Activated effector memory CD4-positive, alpha-beta T cell treated with Interleukin-2 at 50 U/mL for 16 hours (primary cell): ENCODE measurements at places on chromosomes 7 and 10.

DNA sequence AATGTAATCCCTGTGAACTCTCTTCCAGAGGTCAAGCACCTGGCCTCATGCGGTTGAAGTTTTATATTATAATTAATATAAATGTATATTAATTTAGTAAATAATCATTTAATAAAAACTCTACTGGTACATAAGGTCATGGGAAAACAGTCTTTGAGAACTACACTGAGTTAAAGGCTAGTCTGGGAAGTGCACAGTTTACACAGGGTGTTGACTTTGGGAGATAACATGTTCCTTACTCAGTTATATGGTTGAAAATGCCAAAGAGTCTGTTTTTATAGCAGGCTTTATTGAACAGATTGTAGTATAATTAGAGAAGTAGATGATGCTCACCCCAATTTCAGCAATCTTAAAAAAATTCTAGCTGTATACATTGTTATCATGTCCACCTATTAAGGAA lies 735.9 kb downstream of the GATA3 start:
- no peak for DNase-seq

DNA sequence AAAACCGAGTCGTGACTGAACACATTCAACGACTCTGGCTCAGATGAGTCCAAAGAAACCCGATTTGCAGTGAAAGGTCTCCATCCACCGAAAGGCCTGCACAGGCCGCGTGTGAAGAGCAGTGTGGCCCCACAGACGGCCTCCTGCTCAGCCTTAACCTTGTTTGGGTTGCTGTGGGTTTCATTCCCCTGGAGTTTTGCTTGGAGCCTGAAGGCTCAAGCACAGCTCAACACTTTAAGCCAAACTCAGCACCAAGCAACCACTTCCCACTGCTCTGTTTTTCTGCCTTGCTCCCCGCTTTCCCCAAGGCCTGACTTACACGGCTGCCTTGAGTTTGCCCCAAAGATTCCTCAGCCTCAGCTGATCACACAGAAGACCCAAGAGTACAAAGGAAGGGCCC lies 398.2 kb upstream of the NFE2L3 start:
- no peak for DNase-seq

GRCh38 chr7:107480932-107481331 lies 11.1 kb downstream of the GPR22 start:
- no peak for DNase-seq

GRCh38 chr10:116720668-116721546 lies 21.5 kb downstream of the HSPA12A start:
- no peak for DNase-seq

DNA sequence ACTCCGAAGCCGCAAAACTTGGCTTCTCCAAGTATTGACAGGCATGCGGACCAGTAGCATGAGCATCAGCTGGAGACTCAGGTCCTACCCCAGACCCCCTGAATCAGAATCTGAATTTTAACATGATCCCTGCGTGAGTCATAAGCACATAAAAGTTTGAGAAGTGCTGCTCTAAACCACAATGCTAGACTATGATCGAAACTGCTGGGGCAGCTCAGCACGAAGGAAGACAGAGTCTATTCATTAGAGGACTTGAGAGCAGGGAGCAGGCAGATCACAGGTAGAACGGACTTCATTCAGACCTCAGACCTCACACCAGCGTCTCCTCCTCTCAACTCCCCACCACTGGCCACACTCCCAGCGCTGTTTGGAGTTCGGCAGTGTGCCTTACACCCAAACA lies 16.9 kb downstream of the CAMK2G start:
- no peak for DNase-seq

- no peak for DNase-seq
Observed at GRCh38 chr10:121994429-121994941, 5.5 kb downstream of the TACC2 start.

- no peak for DNase-seq
Observed at GRCh38 chr7:18421297-18422002, 74.1 kb upstream of the HDAC9 start.

GRCh38 chr7:116239434-116239833 lies 29.1 kb downstream of the TES start:
- DNase-seq: no peak

GRCh38 chr10:89973326-89973725 lies 271.9 kb downstream of the KIF20B start:
- no peak for DNase-seq

GRCh38 chr10:133161486-133162109 lies 1.6 kb downstream of the KNDC1 start:
- no peak for DNase-seq

DNA sequence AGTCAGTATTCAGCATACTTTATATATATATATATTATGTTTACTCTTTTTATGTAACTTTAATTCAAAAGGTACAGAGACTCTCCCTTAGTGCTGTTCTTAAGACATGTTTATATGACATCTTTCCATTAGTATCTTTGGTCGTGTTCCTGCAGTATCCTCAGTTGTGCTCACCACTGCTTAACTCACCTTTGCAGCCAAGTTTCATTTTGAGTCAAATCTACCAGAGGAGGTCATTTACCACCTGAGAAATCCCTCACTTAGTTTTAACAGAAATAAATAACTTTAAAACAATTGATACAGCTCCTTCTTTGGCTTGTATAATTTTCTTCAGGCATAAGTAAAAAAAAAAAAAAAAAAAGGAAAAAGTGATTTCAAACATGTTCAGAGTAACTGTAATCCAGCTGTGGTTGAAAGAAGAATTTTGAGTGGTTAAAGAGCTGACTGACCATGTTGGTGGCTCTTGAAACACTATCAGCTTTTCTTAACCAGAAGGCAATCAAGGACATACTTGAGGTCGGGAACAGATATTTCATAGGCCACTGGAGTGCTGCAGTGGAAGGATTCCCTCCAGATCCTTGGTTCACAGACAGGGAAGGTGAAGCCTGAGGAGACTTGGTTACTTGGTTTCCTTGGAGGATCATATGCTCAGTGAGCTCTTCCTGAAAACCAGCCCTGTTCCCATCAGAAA lies 116.8 kb downstream of the AUTS2 start:
- DNase-seq: no peak

- DNase-seq: no peak
Observed at GRCh38 chr10:90644165-90644564, 213.7 kb downstream of the HTR7 start.

DNA sequence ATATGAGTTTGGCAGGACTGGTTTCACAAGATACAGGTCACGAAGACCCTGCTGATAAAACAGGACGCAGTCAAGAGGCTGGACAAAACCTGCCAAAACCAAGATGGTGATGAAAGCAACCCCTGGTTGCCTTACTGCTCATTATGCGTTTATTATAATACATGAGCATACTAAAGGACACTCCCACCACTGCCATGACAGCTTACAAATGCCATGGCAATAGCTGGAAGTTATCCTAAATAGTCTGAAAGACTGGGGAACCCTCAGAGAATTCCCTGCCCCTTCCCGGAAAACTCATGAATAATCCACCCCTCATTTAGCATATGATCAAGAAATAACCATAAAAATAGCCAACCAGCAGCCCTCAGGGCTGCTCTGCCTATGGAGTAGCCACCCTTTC lies 73.1 kb downstream of the TEX36 start:
- no peak for DNase-seq

DNA sequence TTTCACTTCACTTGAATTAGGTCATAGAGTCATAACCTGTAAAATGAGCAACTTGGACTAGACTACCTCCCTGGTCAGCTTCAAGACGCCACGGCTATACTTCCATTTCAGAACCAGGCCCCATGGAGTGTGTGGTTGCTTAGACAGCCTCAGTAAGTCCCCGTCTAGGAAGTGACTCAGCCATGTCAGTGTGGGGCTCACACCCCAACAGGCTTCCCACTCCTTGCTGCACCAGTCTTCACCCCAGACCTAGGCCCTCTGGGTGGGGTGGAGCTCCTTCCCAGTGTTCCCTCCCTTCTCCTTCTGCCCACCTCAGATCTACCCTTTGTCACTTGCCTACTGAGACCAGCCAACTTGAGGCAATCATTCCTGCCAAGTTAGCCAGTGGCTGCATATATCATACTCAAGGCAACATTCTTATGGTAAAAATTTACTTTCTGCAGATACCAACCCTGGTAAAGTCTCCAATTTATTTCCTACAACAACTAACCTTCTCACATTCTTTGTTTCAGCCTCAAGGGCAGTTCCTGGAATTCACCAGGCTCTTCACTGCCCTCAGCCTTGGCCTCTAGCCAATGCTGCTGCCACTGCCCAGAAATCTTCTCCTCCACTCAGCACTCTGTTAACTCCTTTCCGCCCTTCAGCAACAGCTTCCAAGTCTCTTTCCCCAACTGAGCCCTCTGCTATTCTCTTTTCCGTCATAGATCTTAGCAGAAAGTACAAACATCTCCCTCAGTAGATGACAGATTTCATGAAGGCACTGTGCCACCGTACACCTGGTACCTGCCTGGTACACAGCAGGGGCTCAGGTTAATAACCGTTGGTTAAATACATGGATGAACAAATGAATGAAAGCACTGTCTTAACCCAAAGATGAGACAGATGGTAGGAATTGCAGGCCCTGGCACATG lies 31.3 kb upstream of the ZNRF2 start:
- no peak for DNase-seq

- DNase-seq: no peak
Observed at GRCh38 chr10:88293073-88293472, 290.0 kb downstream of the RNLS start.

GRCh38 chr10:77251297-77252013 lies 386.2 kb downstream of the KCNMA1 start:
- DNase-seq: no peak

GRCh38 chr7:22771194-22771871 lies 44.3 kb downstream of the IL6 start:
- no peak for DNase-seq

DNA sequence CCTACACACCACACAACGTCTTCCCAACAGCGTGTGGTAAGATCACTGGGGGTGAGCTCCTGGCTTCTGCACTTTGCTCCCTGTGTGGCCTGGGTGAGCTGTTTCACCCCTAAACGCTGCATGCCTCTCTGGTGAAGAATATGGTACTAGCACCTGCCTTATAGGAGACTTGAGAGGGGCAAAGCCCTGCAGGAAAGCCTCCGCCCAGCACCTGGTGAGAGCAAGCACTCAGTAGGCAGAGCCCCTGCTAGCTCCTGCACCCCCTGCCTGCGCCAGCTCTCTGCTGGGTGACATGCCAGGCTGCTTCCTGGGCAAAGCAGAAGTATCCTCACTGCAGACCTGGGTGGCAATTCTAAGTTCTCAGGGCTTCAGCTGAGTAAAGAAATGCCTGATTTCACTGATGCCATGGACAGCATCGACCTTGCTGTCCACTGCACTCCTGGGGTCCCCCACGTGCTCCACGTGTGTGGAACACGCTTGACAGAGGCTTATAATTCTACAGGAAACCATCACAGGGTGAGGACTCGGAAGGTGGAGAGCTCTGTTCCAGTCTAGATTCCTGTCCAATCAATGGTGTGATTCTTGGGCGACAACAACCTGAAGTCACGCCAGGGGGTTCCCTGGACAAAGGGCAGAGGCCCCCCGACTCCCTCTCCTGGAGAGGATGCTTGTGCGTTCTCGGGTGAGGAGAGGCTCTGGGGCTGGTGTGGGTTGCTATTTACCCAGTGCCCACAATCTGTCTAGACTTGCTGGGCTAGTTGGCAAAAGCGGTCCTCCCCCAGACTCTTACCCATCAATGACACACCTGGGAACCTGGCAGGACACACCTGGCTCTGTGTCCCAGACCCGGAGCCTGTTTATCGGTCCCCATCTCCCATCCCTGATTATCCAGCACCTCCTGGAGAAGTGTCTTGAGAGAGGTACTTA lies 5.0 kb upstream of the CALML5 start:
- no peak for DNase-seq

DNA sequence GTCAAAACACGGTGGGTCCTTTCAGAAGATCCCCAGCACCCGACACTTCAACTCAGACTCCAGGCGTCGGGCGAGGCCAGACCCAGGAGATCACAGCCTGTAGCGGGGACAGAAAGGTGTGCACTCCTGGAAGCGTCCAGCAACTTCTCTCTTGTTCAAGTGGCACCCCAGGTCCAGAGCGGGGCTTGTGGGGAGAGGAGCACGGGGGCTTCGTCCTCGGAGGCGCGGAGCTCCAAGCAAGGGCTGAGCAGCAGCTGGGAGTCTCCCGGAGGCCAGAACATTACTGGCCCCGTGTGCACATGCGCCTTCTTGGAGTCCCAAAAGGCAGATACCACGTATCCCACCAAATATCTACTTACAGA lies 54.9 kb downstream of the ZRANB1 start:
- DNase-seq: no peak

GRCh38 chr7:23234569-23235296 lies 11.8 kb upstream of the GPNMB start:
- no peak for DNase-seq

DNA sequence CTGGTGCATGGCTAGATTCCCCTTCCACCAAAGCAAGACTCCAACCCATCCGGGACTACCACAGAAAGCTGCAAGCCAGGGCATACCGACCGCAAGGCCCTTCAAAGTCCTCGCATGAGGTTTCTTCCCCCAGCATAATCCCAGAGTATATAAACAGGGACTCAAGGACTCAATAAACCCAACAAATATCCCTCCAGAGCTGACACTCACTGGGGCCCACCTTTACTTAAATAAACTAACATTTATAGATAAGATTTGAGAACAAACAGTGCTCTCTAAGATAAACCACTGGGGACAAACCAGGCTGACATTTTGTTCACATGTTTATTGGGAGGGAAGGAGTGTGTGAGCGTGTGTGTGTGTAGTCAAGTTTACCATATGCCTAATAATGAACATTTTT lies 138.2 kb downstream of the ADAM12 start:
- DNase-seq: no peak

- DNase-seq: no peak
Observed at GRCh38 chr7:45087301-45088145, 1.2 kb downstream of the NACAD start.

- DNase-seq: no peak
Observed at GRCh38 chr7:137521451-137521850, 177.9 kb upstream of the PTN start.

GRCh38 chr10:73965890-73966768 lies 31.8 kb upstream of the VCL start:
- no peak for DNase-seq

GRCh38 chr7:155357573-155358041 lies 59.9 kb downstream of the INSIG1 start:
- no peak for DNase-seq

DNA sequence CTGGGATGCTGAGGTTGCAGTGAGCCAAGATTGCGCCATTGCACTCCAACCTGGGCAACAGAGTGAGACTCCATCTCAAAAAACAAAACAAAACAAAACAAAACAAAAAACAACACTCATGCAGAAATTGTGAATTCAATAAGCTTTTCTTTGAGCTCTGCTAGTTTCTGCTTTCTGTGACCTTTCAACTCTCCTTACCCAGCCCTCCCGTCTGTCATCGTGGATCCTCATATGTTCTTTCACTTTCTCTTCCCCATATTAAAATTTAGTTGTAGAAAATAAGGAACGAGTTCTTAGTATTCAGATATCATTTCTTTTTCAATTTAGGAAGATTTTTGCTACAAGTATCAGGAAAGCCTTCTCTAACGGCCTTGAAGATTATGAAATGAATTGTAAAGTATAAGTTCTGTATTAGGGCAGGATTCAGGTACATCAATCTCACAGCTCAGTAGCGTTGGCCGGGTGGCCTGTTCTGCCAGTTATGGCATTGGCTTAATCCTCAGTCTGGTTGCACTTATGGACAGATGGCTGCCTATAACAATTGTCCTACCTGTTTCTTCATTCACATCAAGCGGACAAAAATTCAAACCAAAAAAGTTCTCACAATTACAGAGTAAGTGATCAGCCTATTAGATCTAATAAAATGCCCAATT lies 1167.0 kb downstream of the SORCS3 start:
- DNase-seq: no peak
